ENCODE measurements at places on chromosomes 16 and 17.

- DNase-seq: no peak
Measured at GRCh38 chr17:29451121-29451742, 61.1 kb downstream of the TAOK1 start.

- no peak for DNase-seq
Measured at GRCh38 chr16:17633181-17633951, 162.6 kb upstream of the XYLT1 start.

DNA sequence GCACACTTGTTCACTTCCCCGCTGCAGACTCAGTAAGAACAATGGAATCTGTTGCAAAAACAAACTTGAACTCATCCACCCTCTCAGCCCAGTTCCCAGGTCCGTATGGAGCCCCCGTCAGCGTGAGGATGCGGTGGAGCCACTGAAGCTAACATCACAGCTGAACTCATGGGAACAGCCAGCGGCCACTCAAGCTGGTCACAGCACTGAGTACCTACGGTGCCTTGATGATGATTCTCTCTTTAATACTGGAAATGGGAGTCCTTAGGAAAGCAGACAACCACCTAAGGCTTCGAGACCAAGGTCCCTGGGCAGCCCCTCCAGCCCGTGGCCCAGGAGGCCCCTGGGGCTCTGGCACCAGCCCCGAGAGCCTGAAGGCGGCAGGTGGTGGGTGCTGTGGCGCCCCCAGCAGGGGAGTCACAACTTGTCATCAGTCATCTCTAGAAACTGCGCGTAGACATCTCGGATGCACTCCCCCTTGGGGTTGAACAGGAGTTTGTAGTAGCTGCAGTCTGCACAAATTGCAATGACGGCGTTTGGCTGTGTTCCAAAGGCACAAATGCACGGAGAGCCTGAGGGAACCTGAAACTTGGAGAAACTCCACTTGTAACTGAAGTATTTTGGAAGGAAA, 31.0 kb upstream of the RHOT1 start:
- no peak for DNase-seq

- no peak for DNase-seq
Measured at GRCh38 chr17:77679589-77679988, 278.9 kb upstream of the TNRC6C start.

DNA sequence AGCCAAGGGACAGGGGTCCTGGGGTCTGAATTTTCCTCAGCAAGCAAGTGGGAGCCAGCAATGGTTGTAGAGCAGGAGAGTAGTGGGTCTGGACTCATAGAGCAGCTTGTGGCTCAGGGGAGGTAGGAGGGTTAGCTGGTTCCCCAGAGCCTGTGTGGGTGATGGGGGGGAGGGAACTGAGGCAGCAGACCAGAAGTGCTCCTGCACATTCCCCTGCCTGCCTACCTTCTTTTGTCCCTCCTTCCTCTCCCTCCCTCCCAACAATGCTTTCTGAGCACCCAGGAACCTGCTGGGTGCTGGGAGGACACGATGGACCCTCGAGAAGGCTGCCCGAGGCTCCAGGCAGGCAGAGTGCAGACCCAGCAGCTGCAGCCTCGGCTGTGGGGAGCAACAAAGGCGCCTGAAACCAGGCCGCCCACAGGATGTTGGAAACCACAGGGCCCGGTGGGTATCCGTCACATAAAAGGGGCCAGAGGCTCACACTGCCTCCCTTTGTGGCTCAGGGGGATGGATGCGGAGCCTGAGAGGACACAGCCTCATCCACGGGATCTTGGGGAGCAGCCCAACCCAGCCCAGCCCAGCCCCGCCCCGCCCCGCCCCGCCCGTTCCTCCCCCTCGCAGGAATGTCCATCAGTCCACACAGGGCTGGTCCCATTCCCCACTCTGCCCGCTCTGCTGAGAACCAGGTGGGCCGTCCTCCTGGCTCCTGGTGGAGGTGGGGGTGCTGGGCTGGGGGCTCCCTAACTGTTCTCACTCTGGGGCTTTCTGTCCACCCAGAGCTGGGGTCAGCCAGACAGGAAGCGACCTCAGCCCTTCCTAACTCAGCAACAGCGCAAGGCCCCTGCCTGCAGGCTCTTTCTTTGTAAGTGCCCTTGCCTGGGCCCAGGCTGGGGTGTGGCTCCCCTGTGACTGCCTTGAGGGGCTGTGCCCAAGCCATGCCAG, 1.7 kb upstream of the NLRC3 start:
- DNase-seq: no peak

DNA sequence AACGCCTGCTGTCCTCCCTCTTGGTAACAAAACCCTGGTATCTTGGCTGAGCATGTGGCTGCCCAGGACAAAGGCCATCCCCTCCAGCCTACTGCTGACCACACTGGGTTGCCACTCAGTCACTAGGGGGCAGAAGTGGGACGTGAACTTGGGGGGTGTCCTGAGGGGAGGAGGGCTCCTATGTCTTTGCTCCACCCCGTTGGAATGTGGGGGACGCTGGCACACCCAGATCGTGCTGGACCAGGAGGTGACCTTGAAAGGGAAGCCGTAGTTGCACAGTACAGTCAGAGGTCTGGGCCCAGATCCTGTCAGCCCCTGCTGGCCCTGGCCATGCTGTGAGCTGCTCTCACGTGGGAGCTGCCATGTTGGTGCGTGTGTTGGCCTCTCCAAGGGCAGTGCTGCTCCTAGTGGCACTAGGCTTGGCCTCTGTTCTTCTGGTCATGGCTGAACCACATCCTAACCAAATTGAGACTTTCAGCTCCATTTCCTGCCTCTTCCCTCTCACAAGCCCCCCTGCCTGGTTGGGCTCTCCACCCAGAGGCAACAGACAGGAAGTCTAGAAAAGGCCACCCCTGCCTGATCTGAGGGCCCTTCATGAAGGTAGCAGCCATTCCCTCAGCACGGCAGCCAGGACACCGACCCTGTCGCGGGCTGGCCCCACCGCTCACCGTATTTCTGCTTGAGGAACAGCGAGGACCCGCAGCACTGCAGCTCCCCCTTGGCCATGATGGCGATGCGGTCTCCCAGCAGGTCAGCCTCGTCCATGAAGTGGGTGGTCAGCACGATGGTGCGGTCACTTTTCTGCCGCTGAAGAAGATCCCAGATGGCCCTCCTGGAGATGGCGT, 29.0 kb upstream of the RNPS1 start:
- DNase-seq: no peak

GRCh38 chr17:40219594-40220338, 662 bp downstream of the WIPF2 start:
- DNase-seq: peak; percentile 60

GRCh38 chr17:27600471-27600870, 30.5 kb upstream of the LGALS9 start:
- no peak for DNase-seq

DNA sequence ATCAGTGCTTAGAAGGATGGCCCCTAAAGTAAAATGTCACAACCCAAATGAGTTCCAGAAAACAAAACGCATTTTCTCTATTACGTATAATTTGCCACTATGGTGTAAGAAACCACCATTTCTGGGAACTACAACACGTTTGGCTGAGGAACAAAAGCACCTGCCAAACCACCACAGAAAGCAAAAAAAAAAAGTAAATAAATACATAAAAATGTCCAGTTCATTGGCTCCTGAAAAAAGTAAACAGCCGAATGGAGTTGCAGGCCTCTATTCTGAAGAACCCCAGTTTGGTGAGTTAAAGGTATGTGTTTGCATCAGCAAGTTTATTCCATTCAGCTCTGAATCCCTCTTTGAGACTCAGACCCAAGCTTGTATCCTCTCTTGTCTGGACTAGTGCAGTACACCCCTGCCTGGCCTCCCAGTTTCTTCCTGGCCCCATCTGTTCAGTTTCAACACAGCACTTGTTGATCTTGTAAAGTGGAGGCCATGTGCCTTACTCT, 36.9 kb downstream of the ERN1 start:
- DNase-seq: no peak

- DNase-seq: no peak
Measured at GRCh38 chr17:522919-523318, 170.3 kb upstream of the RPH3AL start.

GRCh38 chr17:59668816-59669215, 38.4 kb downstream of the PTRH2 start:
- DNase-seq: no peak

DNA sequence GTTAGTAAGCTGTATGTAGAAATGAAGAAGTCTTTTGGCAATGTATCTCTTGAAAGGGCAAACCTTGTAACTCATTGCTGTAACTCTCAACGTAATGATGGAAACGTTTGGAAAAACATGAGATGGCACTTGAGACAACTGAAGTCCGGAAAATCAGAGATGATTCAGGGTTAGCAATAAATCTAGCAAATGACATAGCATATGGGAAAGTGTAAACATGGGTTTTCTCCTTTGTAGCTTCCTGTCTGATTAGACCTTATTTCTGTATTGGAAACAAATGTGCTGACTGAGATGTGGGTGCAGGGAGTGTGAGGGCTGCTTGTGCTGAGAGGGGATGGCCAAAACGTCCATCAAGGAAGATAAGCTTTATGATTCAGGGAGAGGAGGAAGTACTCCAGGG, 110.7 kb upstream of the FAM20A start:
- DNase-seq: no peak

DNA sequence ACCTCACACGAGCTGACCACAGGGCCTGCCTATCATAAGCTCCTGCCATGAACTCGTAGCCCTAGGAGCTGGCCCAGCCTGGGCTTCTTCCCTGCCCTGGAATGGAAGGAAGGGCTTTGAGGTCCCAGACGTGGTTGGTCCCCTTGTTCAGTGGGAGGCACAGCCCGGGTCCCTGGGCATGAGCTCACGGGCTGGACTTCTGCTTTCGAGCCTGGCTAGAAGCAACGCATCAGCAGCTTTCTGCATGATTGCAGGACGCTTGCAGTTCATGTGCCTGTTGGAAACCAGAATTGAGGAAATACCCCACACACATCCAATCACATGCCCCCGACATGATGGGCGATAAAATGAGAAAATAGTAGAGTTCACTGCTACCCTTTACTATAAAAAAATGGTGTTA, 293.3 kb downstream of the MAF start:
- DNase-seq: no peak

DNA sequence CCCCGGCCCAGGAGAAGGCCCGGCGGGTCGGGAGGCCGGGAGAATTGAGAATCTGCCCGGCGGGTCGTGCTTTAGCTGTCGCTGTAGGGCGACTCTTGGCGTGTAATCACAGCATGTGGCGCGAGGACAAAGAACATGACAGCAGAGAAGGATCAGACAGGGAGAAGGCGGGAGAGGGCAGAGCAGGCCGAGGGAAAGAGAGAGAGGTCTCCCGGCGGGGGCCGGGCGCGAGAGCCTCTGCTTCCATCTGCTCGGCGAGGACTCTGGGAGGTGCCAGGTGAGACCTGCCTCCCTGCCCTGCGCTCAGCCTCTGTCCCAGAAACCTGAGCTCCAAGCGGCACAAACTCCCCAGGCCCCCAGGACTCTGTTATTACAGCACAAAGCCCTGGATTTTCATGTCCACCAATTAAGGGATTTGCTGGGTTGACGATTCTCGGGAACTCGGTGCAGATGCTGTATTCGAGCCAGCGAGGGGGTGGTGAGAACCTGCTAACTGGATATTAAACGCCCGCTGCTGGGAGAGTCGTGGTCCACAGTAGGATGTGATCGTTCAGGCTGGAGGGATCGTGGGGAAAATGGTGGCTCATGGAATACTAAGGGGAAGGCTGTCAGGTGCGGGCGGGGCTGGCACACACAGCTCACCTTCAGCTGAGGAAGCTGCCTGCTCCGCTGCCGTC, 172.0 kb upstream of the CIBAR2 start:
- no peak for DNase-seq

GRCh38 chr17:50201276-50201854, at the start of gene COL1A1:
Gene COL1A1, minus strand, starts transcription at chr17:50201631. Its CDS starts 118 bp downstream, at chr17:50201513.
- DNase-seq: no peak
